Mammary epithelial cell (primary cell): ENCODE measurements at places on chromosomes 16 and 17. TPM values are rescaled to one million over a fixed set of nuclear protein-coding genes. Genes with fewer than 3 reads are reported as not detected.

Gene DPEP2NB
- polyA plus RNA-seq, result not detected

DNA sequence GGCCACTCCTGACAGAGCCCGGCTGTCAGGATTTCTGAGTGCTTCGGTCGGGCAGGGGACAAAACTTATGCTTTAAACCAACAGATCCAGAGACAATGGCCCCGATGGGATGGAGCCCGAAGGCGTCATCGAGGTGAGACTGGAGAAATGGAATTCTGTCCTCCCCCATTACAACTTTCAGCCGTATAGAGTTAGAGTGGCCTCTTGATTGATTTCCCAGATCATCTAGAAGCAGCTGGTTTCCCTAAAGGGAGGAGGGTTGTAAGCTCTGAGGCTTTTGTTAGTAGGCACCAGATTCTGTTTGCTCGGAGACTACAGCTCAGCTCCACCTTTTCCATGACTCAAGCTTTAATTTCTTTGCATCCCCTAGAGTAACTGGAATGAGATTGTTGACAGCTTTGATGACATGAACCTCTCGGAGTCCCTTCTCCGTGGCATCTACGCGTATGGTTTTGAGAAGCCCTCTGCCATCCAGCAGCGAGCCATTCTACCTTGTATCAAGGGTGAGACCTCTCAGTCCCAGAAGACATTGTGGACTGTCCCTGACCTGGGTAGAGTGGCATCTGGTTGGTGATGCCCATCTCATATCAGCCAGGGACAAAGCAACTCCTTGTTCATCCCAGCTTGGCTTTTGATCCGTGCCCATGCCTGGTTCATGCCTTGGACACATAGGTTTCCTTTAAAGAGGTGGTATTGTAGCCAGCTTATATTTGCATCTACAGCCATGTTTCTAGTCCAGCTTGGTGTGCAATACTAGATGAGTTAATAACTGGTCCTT lies 5.1 kb upstream of the CD68 start:
- DNase-seq, result no peak

Gene ASB16
- polyA plus RNA-seq, result not detected

Gene SHISA6
- polyA plus RNA-seq, result not detected

GRCh38 chr17:1999557-2000251 lies 25.4 kb downstream of the RTN4RL1 start:
- DNase-seq, result no peak

Gene GCGR
- polyA plus RNA-seq, result not detected
